ENCODE measurements at places on chromosomes 16 and 17.
A peak's percentile ranks its signal among the peaks of the same experiment; 100 is the strongest.

DNA sequence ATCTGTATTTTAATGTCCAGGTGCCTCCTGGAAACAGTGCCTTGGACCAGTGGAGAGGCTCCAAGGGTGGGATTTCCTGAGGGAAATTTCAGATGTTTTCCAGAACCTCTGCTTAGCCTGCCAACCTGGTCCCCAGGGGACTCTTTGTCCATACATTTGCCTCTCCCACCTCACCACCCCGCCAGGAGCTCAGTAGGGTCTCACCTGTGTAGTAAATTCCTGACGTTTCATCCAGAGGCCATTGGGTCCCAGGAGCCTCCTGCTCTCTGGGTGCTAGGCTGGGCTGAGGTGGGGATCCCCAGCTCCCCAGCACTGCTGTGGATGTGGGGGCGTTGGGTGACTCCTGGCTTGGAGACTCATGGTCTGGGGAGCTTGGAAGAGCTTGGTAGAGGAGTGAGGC, 2.7 kb downstream of the NLRP1 start:
- no peak overlapping the region for H3K27ac ChIP-seq
- no peaks in the 10 kb centered on the region for H3K36me3 ChIP-seq
- H3K27me3 ChIP-seq, result no peaks in the 10 kb centered on the region
- no peak for DNase-seq
- no peak overlapping the region for H3K4me3 ChIP-seq

DNA sequence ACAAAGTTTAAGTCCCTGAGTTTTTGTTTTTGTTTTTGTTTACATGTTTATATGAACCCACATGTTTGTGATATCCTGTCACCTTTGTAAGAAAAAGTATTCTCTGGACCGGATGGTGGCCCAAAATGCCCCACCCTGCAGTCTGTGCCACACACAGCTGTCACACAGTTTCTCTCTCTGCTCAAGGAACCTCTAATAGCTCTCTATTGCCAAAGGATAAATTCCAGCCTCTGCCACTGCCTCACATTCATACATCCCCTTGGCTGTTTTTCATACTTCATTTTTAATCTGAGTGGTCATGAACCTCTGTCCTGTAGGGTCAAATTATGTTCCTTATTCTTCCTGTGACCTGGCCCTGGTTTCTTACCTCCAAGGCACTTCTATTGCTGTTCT, 520.3 kb upstream of the CDH5 start:
- H3K27me3 ChIP-seq, result peaks cover 11% of the 10 kb centered on the region
- no peak overlapping the region for H3K4me3 ChIP-seq
- no peak for DNase-seq
- H3K27ac ChIP-seq, result no peak overlapping the region
- no peaks in the 10 kb centered on the region for H3K4me1 ChIP-seq

- H3K36me3 ChIP-seq, result peaks cover 44% of the 10 kb centered on the region
- no peak for DNase-seq
- no peak overlapping the region for H3K27ac ChIP-seq
- H3K4me3 ChIP-seq, result no peak overlapping the region
Observed at GRCh38 chr16:3388325-3388724, 12.5 kb downstream of the ZSCAN32 start.

DNA sequence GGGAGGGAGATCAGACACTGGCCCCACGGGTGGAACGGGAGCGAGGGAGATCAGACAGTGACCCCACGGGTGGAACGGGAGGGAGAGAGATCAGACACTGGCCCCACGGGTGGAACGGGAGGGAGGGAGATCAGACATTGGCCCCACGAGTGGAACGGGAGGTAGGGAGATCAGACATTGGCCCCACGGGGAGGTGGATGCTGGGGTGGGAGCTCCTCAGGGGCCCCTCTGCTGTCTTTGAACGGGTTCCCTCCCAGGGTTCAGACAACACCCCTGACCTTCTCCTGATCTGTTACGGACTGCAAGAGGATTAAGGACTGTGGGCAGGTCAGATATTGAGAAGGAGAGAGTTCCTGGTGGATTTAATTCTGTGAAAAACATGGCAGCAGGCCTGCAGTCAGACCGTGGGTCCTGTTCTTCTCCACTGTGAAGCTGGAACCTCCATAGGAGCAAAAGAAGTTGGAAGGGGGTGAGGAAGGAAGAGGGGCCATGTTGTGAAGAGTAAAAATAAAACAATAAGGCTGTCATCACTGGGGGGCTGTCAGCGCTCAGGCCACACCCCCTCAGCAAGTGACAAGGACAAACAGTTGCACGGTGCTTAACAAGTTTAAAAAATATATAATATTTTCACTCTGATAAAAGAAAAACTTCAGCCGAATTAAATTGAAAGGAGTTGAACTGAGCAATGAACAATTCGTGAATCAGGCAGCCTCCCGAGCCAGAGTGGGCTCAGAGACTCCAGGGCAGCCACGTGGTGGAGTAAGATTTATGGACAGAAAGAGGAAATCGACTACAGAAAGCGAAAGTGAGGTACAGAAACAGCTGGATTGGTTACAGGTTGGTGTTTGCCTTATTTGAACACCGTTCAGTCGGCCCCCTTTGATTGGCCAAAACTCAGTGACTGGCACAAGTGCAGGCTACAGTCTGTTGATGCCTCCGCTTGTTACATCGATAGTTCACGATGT, 348.7 kb upstream of the TNRC6C start:
- H3K4me1 ChIP-seq, result no peaks in the 10 kb centered on the region
- no peak overlapping the region for H3K4me3 ChIP-seq
- DNase-seq, result no peak
- no peak overlapping the region for H3K27ac ChIP-seq
- no peaks in the 10 kb centered on the region for H3K36me3 ChIP-seq

DNA sequence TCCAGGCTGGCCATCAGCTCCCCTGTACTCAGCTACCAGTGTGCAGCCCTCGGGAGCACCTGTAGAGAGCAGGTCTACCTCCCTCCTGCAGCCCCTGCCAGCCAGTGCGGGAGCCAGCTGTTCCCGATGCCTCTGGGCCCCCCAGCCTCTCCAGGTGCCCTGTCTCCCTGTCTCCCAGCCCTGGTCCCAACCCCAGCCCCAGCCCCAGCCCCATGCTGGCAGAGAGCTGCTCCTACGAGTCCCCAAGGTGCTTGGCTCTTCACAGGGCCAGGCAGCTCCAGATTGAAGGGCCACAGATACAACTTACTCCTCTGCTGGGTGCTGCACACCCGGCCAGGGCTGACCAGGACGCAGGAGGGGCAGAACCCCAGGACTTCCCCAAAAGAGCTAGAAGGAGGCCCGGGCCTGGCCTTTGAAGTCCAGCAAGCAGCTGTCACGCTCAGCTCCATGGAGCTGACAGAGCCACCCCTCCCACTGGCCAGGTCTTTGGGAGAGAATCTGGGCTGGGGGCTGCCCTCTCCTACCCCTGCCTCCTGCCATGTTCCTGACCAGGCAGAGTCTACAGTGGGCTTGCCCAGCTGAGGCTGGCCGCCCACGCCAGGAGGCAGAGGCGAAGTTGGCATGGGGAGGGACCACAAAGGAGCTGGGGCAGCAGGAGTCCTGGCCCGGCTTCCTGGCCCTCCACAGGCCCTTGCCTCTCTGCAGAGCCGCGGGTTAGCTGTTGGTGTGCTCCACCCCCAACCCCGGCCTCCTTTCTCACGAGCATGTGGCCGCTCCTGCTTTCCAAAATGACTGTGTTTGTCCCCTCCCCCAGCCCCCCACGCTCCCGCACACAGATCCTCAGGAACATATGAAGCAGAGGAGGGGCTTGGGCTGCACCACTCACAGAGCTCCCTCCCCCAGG, 9.5 kb upstream of the ADAM11 start:
- H3K27ac ChIP-seq, result no peak overlapping the region
- DNase-seq, result no peak
- H3K27me3 ChIP-seq, result no peaks in the 10 kb centered on the region
- H3K36me3 ChIP-seq, result no peaks in the 10 kb centered on the region
- H3K4me3 ChIP-seq, result no peak overlapping the region

- peaks cover 13% of the 10 kb centered on the region for H3K4me1 ChIP-seq
- no peak overlapping the region for H3K4me3 ChIP-seq
- no peak for DNase-seq
- H3K27me3 ChIP-seq, result peaks cover 21% of the 10 kb centered on the region
- no peaks in the 10 kb centered on the region for H3K36me3 ChIP-seq
- no peak overlapping the region for H3K27ac ChIP-seq
Observed at GRCh38 chr17:79804856-79805696, 8.2 kb upstream of the CBX8 start.

GRCh38 chr17:39115135-39115534, 36.3 kb downstream of the PLXDC1 start:
- H3K36me3 ChIP-seq, result no peaks in the 10 kb centered on the region
- H3K27me3 ChIP-seq, result no peaks in the 10 kb centered on the region
- no peak for DNase-seq

GRCh38 chr17:1108765-1109605, 70.8 kb downstream of the ABR start:
- peak overlapping the region; percentile 89 for H3K4me3 ChIP-seq
- H3K4me1 ChIP-seq, result peaks cover 46% of the 10 kb centered on the region
- H3K36me3 ChIP-seq, result no peaks in the 10 kb centered on the region
- H3K27me3 ChIP-seq, result no peaks in the 10 kb centered on the region

GRCh38 chr17:73943416-73944110, 259.9 kb upstream of the RPL38 start:
- no peak overlapping the region for H3K27ac ChIP-seq
- no peak for DNase-seq
- no peaks in the 10 kb centered on the region for H3K4me1 ChIP-seq
- H3K27me3 ChIP-seq, result peaks cover 78% of the 10 kb centered on the region
- no peak overlapping the region for H3K4me3 ChIP-seq

GRCh38 chr17:14471052-14471451, 170.2 kb downstream of the HS3ST3B1 start:
- H3K36me3 ChIP-seq, result no peaks in the 10 kb centered on the region
- H3K4me3 ChIP-seq, result no peak overlapping the region
- DNase-seq, result no peak
- no peaks in the 10 kb centered on the region for H3K27me3 ChIP-seq
- no peak overlapping the region for H3K27ac ChIP-seq
- no peaks in the 10 kb centered on the region for H3K4me1 ChIP-seq

- H3K36me3 ChIP-seq, result no peaks in the 10 kb centered on the region
- H3K4me3 ChIP-seq, result peak overlapping the region; percentile 10
- H3K27me3 ChIP-seq, result no peaks in the 10 kb centered on the region
Observed at GRCh38 chr17:6752068-6752909, 3.6 kb upstream of the XAF1 start.

DNA sequence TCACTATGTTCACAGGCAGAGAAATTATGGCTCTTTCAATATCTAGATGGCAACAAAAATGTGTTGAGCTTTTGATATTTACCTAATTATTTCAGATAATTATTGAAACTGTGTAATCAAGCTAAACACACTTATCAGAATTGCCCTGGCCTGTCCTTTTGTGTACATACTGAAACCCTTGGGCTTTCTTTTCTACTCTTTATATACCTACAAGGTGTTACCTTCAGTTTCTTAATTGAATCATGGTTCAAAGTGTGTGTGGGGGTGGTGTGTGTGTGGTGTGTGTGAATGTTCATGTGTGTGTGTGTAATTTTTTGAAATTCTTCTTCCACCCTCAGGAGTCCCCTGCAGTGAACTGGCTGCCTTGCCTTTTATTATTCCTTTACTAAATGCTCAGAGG, 506.8 kb upstream of the SOX9 start:
- H3K36me3 ChIP-seq, result no peaks in the 10 kb centered on the region
- H3K4me1 ChIP-seq, result no peaks in the 10 kb centered on the region
- H3K27ac ChIP-seq, result no peak overlapping the region
- H3K27me3 ChIP-seq, result no peaks in the 10 kb centered on the region

GRCh38 chr17:11240041-11240840, 772 bp upstream of the SHISA6 start:
- no peak overlapping the region for H3K4me3 ChIP-seq
- DNase-seq, result no peak
- H3K27ac ChIP-seq, result no peak overlapping the region
- no peaks in the 10 kb centered on the region for H3K27me3 ChIP-seq

GRCh38 chr16:46947900-46948547, 25.4 kb downstream of the DNAJA2 start:
- no peaks in the 10 kb centered on the region for H3K36me3 ChIP-seq
- H3K4me3 ChIP-seq, result no peak overlapping the region
- DNase-seq, result peak; percentile 20
- H3K27ac ChIP-seq, result no peak overlapping the region
- H3K27me3 ChIP-seq, result no peaks in the 10 kb centered on the region

DNA sequence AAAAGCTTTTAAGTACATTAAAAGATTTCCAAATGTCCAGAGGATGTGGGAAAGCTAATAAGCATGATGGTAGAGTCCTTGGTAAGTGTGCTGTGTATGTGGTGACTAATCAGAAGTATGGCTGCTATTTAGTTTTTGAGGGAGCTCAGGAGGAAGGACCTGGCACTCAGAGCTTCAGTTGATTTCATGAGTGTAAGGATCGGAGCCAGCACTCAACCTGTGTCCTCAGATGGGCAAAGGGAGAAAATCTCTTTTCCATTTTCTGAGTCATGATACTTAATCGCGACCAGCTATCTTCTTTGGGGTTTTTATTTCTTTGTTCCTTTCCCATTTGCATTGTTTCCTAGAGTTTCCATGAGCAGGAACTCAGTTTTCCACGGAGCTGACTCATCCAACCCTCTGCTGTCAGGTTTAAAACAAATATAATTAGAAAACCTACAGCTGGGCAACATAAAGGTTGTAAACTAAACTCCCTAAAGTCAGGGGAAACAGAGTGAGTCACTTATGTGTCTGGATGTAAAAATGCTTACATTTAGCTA, 125.4 kb downstream of the MAP2K6 start:
- H3K4me3 ChIP-seq, result peak overlapping the region; percentile 21
- H3K27me3 ChIP-seq, result no peaks in the 10 kb centered on the region
- no peaks in the 10 kb centered on the region for H3K36me3 ChIP-seq
- no peak for DNase-seq

- H3K4me1 ChIP-seq, result no peaks in the 10 kb centered on the region
- H3K36me3 ChIP-seq, result no peaks in the 10 kb centered on the region
- H3K27me3 ChIP-seq, result no peaks in the 10 kb centered on the region
- no peak for DNase-seq
- H3K4me3 ChIP-seq, result no peak overlapping the region
Observed at GRCh38 chr16:82753821-82754220, 127.1 kb downstream of the CDH13 start.

DNA sequence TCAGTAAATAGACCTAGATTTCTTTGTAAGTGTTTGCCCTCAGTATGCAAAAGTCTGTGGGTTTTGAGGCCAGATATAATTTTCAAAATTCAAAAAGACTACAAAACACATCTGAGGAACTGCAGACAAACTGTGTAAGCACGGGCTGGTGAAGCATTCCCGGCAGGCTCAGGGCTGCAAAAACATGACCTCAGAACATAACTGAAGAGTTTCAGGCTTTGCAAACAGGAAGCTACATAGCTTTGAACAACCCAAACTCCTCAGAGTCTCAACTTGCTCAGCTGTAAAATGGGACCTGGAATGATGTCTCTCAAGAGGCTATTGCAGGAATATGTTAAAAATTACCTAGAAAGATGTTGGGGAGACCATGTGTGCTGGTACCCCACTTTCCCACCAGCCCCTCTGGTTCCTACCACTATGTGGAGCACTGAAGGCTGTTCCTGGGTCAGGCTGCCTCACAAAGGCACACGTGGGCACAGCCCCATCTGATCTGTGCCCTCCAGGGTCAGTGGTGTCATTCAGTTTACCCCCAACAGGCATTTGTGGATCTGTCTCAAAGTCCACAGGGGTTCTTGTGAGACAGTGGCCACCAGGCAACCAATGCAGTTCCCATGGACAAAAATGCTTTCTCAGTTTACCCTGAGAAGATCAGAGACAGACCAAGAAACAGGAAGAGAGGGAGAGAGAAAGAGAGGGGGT, 72.9 kb downstream of the CREBBP start:
- no peak overlapping the region for H3K27ac ChIP-seq

Measured in PC-9 (cell line).